ENCODE measurements at places on chromosomes 11 and 22.

GRCh38 chr11:60982184-60982583 lies 10.7 kb downstream of the CD6 start:
- no peak for DNase-seq

GRCh38 chr11:13970986-13971385 lies 8.5 kb downstream of the SPON1 start:
- no peak for DNase-seq

- DNase-seq = no peak
Measured at GRCh38 chr11:8276528-8276927, 12.8 kb upstream of the LMO1 start.

DNA sequence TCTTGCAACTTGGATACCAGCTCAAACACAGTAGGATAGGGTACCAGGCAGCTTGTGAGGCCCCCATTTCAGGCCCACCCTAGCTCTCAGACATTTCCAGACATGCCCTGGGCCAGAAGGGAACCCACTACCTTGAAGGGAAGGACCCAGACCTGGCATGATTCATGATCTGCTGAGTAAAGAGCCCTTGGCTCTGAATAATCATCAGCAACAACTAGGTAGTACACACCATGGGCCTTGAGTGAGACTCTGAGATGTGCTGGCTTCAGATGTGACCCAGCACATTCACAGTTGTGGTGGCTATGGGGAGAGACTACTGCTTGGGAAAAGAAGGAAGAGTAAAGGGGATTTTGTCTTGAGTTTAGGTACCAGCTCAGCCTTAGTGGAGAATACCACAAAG lies 23.6 kb downstream of the JRKL start:
- no peak for DNase-seq

- DNase-seq = no peak
Measured at GRCh38 chr22:37626144-37626543, 13.3 kb upstream of the SH3BP1 start.

- DNase-seq = no peak
Measured at GRCh38 chr11:13338427-13339069, 61.0 kb downstream of the BMAL1 start.

DNA sequence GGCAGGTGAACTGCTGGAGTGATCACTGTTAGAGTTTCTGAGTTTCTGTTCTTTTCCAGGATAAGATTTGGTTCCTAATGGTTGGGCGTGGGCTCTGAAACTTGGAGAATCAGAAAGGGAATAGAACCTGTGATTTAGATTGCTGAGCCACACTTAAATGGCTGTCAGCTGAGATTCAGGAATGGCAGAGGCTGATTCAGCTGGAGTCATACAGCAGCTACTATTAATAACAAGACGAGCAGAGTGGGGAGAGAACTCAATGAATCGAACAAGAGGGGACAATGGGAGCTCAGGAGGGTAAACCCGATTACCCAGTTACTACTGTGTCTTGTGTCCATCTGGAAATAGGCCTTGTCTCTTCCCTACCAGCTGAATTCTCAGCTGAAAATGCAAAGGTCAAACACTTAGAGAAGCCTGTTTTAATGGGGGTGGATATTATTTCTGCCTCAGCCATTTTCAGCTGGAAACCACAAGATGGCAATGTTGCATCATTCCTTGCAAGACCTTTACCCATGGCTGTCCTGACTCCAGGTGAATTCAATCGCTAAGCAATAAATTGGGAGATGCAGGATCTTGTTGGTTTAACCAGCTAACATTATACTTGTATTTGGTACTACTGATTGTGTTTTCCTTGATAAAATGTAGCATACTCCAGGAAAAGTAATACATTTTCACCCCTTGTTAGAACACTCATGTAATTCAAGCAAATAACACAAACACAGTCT lies 104.5 kb upstream of the RAG2 start:
- no peak for DNase-seq

- peak; percentile 78 for DNase-seq
Measured at GRCh38 chr11:119474682-119475596, 52.0 kb upstream of the THY1 start.

DNA sequence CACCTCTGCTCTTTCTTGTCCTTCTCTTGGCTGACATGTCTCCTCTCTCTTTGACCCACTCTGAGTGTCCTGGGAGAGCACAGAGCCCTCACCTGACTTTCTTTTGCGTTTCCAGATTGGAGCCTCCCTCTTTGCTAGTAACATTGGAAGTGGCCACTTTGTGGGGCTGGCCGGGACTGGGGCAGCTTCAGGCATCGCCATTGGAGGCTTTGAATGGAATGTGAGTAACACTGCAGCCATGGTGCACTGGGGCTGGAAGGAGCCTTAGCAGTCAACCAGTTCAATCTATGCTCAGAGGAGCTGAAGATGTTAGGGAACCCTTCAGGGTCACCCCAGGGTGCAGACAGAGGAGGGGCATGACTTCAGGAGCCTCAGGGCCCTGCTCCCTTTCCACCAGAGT lies 23.8 kb downstream of the SLC5A1 start:
- DNase-seq = no peak

- no peak for DNase-seq
Measured at GRCh38 chr22:49140911-49141665, 686.6 kb downstream of the BRD1 start.

GRCh38 chr22:28899199-28899853 lies 16.0 kb downstream of the ZNRF3 start:
- DNase-seq = no peak

DNA sequence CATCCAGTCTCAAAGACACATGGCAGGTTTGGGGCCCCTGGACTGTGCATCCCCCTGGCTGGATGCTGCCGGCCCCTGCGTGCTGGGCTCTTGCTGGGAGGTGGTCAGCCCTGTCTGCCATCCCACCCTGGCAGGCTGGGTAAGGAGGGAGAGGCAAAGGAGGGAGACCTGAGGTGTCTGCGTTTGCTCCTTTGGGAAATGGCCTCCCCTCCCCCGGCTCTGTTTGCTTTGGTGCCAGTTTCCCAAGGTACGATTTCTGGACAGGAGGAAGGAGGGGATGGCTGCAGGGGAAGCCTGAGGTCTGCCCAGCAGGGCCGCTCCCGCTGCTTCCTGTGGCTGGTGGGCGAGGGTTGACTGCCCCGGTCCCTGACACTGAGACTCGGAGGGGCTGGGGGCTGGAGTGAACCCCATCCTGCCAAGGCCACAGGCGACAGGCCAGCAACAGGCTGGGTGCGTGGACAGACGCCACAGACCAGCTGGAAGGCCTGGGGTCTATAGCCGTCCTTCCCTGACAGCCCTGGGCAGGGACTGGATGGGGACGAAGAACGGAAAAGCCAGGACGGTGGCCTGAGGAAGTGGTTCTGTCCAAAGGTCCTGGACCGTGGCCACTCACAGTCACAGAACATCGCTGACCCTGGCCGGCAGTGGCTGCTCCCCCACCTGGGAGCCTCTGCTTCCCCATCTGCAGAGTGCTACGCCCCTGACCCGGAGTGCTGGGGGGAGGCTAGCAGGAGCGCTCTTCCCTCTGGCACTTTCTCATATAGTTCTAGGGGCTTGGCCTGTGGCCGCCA lies 38.0 kb downstream of the OSBPL5 start:
- no peak for DNase-seq

DNA sequence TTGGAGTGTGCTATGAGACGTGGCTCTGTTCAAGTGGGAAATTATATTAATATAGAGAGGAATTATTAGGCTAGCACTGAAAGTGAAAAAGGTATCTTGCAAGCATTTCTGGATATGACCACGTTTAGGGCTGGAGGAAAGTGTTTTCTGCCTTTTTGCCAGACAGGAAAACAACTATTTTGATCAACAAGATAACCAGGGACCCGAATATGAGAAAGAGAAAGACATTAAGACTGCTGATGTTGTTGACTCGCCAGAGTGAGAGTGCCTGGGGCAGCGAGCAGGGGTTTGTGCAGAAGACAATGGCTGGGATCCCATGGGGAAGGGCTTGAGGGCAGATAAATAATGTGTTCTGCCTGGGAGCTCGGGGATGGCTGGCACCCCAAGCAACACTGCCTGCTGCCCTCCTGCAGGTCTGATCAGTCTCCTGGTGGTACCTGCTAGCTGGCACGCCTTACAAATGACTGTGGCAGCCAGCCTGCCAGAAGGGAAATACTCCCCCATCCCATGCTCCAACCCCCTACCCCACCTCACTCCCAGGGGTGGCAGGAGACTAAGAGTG lies 23.1 kb upstream of the CHST1 start:
- DNase-seq = no peak

DNA sequence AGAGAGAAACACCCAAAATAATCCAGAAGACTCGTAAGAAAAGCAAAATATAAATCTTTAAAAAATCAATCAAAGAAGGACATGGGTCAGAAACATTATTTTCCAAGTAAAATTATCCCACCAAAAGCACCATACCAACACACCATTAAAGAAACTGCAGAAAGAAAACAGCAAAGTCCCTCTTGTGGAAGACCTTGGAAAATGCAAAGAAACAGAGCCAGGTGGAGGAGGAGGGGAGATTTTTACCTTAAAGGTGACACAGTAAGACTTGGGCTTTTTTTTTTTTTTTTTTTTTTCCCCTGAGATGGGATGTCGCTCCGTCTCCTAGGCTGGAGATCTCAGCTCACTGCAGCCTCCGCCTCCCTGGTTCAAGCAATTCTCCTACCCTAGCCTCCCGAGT lies 123.8 kb downstream of the LARGE1 start:
- no peak for DNase-seq

- DNase-seq = peak; percentile 13
Measured at GRCh38 chr11:45648931-45649330, 16.5 kb downstream of the CHST1 start.

DNA sequence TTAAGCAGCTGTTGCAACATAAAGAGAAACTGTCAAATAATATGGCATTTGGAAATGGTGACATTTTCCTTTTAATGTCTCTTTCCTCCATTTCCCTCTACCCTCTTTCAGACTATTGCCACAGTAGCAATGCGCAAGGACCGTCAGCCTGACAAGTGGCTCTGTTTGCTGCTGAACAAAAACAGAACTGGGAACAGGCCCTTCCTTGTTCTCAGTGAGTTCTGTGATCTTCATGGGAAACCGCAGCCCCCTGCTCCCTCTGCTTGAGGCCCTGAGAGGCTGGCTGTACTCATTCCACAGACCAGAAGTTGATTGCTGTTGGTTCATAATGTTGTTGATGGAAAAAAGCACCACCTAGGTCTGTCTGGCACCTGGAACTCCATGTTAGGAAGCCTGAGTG lies 559.7 kb downstream of the OPCML start:
- DNase-seq = no peak

DNA sequence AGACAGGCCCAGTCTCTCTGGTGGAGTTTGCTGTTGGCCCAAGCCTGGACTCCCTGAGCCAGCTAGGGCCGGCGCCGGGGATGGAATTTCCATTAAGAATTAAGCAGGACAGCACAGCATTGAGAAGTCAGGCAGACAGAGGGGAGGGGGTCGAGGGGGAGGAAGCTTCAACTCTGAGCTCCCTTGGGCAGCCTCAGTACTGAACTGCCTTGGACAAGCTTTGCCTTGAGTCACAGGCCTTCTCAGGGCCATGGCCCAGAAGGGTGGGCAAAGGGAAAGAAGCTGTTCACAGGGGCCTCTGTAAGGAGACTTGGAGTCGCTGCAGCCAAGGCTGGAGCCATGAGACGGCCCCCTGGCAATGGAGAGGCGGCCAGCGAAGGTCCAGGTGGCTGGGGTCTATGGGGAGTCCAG lies 2.6 kb upstream of the INSC start:
- no peak for DNase-seq

DNA sequence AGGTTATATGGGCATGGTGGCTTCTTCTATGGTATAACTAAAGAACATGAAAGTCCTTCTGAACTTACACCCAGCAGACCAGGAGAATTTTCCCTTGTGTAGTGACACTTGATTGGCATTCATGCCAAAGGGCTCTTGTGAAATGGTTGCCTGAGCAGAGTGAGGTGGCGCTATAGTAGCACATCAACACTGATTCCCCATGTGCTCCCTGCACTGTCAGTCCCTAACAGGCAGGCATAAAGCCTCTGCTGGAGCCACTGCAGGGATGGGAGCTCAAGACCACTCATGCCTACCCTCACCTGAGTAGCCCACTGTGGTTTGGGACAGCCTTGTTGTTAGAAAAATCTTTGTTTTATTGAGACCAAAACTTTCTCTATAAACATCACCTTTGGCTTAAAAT lies 92.6 kb upstream of the LIN7C start:
- DNase-seq = no peak

GRCh38 chr11:35063488-35063931 lies 75.5 kb upstream of the CD44 start:
- no peak for DNase-seq

GRCh38 chr22:46131151-46131587 lies 19.2 kb upstream of the PPARA start:
- no peak for DNase-seq

- DNase-seq = no peak
Measured at GRCh38 chr11:120180551-120181232, 30.1 kb upstream of the OAF start.

- DNase-seq = no peak
Measured at GRCh38 chr22:46229701-46230100, 20.4 kb downstream of the CDPF1 start.

DNA sequence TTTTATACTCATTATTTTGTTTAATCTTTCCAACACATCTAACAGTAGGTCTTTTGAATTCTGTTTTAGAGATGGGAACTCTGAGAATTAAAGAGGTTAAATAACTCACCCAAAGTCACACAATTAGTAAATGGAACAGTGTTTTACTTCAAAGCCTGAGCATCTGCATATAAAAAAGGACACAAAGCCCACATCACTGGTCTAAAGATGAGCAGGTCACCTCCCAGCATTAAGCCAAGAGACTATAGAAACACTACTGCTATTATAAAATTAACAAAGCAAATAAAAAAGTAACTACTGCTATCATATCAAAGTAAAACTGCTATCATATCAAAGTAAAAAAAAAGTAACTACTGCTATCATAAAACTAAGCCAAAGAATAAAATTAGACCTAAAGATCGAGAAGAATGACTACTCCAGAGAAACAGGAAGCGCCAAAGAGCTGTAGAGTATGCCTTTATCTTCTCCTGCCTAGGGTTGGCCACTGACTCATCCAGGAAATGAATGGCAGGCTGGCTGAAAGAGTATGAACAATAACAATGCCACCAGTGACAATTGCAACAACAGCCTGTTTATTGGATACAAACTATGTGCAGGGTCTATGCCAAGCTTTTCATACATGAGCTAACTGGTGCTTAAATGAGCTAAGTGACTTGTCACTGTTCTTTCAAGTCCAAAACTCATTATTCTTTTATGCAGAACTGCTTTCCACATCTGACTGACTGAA lies 1153.0 kb upstream of the TENM4 start:
- no peak for DNase-seq

GRCh38 chr11:45610627-45611026 lies 54.8 kb downstream of the CHST1 start:
- no peak for DNase-seq

DNA sequence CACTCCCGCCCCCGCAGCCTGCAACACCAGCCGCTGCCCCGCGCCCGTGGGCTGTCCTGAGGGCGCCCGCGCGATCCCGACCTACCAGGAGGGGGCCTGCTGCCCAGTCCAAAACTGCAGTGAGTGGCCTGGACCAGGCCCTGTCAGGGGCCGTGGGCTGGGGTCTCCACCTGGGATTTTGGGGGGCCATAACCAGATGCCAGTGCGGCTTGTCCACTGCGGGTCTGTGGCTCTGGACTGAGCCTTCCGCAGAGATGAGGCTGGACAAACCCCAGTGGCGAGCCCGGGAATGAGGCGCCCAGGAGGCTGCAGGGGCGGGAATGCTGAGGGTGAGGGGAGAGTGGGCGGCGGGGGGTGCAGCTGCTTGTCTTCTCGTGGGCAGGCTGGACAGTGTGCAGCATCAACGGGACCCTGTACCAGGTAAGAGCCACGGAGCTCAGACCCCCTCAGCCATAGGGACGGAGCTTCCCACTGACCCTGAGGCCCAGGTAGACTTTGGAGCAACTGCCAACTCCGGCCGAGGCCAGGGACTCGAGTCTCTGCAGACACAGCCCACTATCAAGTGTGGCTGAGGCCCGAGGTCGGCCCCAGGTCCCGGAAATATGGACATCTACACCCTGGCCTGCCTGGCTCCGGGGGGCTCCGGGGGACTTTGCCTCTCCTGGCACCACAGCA lies 24.8 kb upstream of the MUC5B start:
- DNase-seq = peak; percentile 46
